SJSA1 (cell line): ENCODE measurements at places on chromosomes 4 and X.

- DNase-seq, result no peak
Measured at GRCh38 chr4:8203052-8203401, 3.9 kb downstream of the SH3TC1 start.

- DNase-seq, result no peak
Measured at GRCh38 chr4:87019898-87020297, 85.1 kb downstream of the AFF1 start.

- no peak for DNase-seq
Measured at GRCh38 chrX:47831788-47832187, 4.9 kb upstream of the ZNF81 start.

GRCh38 chrX:136204571-136204970, 46.6 kb downstream of the MAP7D3 start:
- DNase-seq, result peak; percentile 60

DNA sequence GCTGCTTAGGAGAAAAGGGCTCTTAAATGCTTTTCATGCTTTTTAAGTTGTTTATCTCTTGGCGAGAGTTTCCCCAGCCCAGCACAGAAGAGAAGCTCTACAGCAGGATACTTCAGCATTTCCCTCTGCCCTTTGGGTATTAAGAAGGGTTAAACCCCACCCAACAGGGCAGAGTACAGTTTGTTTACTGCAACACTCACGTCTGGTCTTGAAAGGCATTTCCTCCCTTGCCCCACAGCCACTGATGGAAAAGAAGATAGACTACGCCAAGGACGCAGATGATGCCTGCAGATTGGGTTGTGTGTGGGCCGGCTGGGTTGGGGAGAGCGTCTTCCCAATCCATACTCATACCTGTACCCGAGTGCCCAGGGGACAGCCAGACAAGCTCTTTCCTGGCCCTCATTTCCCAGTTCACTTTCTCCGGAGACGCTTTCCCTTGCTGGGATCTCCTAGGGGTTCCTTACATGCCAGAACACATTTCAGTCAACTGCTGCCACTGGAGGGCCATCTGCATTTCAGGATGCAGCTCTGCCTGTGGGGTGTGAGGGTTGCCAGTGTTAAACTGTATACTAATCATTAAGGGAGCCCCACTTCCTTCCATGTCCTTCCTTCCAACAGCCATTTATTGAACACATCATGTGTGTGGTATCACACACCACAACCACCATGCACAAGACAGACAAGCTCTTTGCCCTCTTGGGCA, 96.5 kb upstream of the DHX15 start:
- no peak for DNase-seq

- peak; percentile 55 for DNase-seq
Measured at GRCh38 chr4:24067367-24068193, 177.7 kb upstream of the PPARGC1A start.

DNA sequence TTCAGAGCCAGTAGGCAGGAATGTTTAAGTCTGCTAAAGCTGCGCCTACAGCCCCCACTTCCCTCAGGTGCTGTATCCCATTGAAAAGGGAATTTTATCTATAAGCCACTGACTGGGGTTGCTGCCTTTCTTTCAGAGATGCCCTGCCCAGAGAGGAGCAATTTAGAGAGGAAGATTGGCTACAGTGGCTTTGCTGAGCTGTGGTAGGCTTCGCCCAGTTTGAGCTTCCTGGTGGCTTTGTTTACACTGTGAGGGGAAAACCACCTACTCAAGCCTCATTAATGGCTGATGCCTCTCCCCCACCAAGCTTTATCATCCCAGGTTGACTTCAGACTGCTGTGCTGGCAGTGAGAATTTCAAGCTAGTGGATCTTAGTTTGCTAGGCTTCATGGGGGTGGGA, 67.7 kb upstream of the PRDM5 start:
- no peak for DNase-seq

GRCh38 chr4:114864060-114864459, 249.4 kb downstream of the NDST4 start:
- DNase-seq, result no peak

DNA sequence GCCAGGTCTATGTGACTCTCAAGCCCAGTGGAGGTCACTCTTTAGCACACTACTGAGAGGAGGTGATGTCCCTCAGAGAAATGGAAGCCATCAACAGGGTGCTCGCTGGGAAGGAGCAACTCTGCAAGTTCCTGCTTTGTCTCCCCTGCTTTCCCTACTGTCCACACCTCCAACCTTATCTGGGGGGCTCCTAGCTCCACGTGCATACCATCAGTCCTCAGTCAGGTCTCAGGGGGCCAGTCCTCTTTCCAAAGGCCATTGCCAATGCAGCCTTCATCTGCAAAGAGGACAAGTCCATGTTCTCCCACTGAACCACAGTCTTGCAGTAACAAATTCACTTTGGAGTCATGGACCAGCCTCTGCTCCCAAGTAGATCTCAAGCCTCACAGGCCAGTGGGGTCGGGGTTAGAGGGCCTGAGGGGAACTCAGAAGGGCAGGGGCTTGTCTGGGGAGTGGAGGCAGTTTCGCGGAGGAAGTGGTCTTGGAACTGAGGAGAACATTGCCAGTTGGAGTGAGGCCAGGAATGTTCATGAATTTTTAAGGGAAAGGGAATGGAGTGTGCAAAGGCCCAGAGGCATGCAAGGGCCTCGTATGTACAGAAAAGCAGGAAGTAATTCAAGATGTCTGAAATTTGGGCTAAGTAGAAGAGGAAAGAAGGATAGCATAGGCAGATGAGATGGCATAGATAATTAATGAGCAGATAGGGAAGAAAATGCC, 8.9 kb downstream of the RTL5 start:
- DNase-seq, result no peak
